HCT116 (cell line): ENCODE measurements at places on chromosomes 2 and 18. TPM values are rescaled to one million over a fixed set of nuclear protein-coding genes. Genes with fewer than 3 reads are reported as not detected.

DNA sequence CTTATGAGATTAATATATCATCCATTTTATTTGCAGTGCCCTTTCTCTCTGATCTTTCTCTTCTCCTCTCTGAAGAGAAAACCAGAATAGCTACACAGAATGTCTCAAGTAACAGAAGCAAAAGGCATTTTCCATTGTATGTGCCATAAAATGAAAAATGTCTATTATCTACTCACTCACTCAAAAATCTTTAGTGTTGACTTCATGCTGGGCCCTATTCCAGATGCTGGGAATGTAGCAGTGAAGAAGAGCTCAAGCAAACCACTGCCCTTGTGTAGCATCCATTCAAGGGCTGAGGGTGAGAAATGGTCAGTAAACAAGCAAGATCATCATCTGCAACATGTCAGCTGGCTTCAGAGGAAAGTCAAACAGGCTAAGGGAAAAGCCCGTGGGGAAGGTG lies 427.7 kb downstream of the METTL4 start:
- DNase-seq = no peak

DNA sequence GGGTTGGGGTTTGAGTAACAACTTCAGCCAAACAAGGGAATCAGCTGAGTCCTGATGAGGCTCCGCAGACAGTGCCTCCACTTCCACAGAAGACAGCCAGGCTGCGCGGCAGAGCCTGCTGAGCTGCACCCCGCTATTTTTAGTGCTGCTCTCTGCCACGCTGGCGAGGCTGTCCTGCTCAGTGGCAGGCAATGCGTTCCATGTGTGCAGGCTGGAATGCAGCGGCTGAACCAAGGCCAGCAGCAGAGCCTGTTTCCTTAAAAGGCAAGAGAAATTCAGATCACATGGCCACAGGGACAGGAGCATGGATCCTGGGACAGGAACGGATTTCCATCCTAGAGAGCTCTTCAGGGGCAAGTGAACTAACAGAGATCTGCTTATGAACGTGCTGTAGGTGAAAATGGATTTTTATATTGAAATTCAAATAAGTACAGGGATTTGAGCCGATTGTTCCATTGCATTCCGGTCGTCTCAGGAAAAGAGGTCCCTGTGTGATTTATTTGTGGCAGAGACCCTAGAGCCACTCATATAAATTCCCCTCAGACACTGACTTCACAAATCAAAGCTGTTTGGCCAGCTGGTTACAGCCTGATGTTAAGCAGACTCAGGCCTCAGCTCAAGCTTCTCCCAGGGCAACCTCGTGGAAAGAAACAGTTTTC lies 98.7 kb downstream of the COL6A3 start:
- no peak for DNase-seq

DNA sequence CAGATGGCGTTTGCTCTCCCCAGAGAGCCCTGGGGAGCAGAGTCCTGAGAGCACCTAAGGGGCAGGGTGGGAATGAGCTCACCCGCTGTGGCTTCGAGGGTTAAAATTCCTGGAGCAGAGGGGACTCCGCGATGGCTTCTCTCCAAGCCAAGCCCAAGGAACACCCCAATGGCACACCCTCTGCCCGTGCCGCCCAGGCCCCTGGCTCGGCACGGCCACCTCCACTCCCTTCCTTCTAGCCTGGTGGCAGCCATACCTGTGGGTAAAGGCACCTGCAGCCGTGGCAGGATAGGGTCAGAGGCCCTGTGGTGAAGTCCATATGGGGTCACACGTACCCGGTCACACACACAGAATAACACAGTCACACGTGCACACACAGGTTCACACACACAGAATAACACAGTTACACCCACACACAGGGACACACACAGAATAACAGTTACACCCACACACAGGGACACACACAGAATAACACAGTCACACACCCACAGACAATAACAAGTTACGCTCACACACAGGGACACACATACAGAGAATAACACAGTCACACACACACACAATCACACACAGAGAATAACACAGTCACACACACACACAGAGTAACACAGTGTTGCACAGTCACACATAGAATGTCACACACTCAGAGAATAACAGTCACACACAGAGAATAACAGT lies 50.5 kb downstream of the RAMP1 start:
- no peak for DNase-seq

- no peak for DNase-seq
Measured at GRCh38 chr18:25282896-25283703, 68.9 kb downstream of the ZNF521 start.

- DNase-seq = no peak
Measured at GRCh38 chr18:6120820-6121279, 225.5 kb upstream of the TMEM200C start.

DNA sequence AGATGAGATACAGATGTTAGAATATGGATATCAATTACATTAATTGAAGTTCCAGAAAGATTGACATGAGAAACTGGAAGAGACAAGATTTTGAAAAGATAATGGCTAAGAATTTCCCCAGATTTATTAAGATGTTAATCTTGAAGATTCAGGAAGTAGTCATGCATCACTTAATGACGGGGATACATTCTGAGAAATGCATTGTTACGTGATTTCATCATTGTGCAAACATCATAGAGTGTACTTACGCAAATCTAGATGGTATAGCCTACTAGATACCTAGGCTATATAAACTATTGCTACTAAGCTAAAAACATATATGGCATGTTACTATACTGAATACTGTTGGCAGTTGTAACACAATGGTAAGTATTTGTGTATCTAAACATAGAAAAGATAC lies 6.8 kb upstream of the CHMP3 start:
- no peak for DNase-seq

Gene CPO
- 0.32 TPM for total RNA-seq

- DNase-seq = no peak
Measured at GRCh38 chr2:181991171-181991885, 5.7 kb downstream of the PPP1R1C start.

Gene TMEM18
- total RNA-seq = 33.5 TPM

GRCh38 chr2:24307961-24308360 lies 52.4 kb downstream of the ITSN2 start:
- no peak for DNase-seq

Gene TDRD15
- not detected for total RNA-seq

DNA sequence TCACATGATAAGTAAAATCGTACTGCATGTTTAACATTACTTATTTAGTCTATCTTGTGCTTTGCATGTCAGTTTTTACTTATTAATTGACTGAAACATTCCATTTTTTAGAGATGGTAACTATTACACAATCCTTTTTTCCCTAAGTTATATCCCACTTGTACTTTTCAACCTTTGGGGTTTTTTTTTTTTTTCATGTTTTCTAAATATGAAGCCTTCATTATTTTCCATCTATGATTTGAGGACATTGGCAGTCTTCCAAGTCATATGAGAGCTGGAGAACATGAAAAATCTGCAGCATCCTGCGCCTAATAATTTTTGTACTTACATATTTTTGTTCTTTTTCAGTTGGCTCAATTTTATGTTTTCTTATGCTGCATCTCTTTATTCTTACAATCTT lies 113.9 kb downstream of the MYO1B start:
- no peak for DNase-seq

- no peak for DNase-seq
Measured at GRCh38 chr2:105220604-105221003, 20.9 kb upstream of the GPR45 start.

DNA sequence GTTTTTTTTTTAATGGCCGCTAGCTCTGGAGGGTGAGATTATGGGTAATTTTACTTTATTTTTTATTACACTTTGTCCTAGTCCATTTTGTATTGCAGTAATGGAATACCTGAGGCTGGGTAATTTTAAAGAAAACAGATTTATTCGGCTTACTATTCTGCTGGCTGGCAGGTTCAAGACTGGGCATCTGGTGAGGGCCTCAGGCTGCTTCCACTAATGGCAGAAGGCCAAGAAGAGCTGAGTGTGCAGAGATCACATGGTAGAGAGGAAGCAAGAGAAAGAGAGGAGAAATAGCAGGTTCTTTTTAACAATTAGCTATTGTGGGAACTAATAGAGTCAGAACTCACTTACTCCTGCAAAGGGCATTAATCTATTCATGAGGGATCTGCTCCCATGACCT lies 52.4 kb upstream of the ARHGAP28 start:
- DNase-seq = no peak

Gene SLC5A7
- total RNA-seq = not detected

DNA sequence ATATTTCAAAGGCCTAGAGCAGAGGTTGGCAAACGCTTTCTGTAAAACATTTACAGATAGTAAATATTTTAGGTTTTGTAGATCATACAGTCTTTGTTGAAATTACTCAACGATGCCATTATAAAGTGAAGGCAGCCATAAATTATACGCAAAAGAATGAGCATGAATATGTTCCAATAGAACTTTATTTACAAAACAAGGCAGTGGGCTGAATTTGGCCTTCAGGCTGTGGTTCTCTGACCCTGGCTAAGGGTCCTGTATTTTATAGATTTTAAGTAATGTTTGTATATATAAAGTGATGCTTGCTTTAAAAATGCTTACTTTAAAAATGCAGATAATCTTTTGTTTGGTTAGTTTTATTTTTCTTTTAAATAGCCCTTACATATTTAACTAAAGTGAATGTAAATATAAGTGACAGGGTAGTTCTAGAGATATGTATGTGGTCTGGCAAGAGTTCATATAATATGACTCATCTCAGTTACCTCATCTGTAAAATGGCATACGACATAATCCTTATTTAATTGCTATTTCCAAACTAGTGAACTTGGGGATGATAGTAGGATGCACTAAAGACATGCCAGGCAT lies 51.7 kb upstream of the ATP5MC3 start:
- DNase-seq = no peak

Gene FBLN7
- 0.34 TPM for total RNA-seq

DNA sequence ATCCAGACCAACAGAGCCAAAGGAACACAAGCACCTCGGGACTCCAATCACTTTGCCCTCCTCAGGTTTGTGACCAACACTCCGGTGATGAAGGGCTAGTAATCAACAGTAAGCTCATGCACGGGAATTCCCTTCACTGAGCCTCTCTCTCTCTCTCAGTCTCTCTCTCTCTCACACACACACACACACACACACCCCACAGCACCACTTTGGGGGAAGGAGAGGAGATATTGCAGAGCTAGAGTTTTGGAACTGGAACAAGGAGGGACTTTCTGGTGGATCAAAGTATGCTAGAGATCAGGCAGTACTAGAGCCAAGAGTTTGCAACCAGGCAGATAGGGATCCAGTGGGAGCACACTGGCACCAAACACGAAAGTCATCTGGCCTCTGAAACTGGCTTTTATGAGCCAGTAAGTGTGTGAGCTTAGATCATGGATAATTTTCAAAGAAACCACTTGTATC lies 98.7 kb downstream of the ANKRD44 start:
- DNase-seq = no peak

- no peak for DNase-seq
Measured at GRCh38 chr2:191569025-191569424, 108.9 kb upstream of the NABP1 start.

DNA sequence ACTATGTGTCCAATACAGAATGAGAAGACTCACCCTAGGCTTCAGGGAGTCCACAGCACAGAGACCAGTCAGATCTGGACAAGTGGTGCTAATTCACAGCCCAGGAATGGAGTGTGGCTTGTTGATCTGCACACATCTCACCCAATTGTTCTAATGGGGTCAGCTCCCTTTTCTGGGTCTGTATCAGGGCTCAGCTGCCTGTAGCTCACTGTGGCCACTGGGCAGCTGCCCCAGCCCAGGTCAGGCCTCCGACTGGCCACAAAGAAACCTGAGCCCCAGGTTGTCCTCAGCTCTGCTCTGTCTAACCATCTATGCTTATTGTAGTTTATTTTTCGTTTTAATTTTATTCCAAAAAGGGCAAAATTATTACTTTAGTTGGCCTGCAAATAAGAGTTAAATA lies 202.3 kb upstream of the RAB6C start:
- no peak for DNase-seq

DNA sequence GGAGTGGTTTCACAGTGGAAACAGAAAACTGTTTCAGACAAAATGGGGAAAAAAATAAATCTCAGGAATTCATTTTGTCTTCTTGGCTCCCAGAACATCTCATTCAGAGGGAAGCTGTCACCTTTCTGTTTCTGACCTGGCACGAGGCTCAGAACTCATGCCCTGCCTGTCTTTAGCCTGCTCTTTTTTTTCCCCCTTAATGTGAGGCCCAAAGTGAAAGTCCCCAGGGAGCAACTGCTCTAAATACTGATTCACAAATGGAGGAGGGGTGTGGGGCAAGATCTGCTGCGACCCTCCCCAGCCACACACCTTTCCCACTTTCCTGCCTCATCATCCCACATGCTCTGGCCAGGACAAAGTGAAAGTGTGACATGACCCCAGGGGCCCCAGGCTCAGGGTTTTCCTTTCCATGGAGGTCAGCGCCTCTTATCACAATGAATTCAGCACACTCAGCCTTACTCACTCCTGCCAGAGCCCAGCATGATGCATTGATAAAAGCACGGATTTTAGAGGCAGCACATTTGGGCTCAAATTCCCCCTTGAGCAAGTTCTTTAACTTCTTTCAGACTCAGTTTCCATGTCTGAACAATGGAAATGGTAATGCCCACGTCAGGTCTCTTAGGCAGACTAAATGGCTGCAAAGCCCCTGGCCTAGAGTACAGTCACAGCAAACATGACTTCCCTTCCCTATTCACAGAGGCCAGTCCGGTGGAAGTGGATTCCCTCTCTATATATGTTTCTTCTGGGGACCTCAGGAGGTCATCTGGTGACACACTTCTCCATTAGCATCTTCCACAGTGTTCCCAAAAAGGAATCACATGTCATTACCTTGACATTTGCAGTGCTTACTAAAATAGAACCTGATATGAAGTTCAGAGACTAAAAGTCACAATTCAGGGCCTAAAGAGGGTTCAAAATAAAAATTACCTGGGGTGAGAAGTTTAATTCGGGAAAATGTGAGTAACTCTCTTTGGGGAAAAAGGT lies 55.3 kb upstream of the TMEM163 start:
- no peak for DNase-seq

Gene IL18R1
- total RNA-seq = 1.5 TPM

DNA sequence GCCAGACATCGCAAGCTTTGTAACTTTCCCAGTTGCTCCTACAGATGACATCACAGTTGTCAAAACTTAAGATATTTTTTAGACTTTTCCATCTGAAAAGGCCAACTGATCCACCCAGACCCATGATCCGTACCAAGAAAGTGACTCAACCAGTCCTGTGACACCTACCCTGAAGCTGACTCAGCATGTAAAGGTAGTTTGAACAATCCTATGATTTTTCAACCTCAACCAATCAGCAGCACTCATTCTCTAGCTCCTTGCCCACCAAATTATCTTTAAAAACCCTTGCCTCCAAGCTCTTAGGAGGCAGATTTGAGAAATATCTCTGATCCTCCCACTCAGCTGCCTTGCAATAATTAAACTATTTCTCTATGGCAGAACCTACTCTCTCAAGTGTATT lies 1686.7 kb upstream of the LRRTM1 start:
- DNase-seq = no peak
